WERI-Rb-1 (cell line): ENCODE measurements at places on chromosomes 11 and 22.

GRCh38 chr11:88522624-88523385, 185.3 kb upstream of the CTSC start:
- DNase-seq = no peak

GRCh38 chr22:49055406-49055805, 772.3 kb downstream of the BRD1 start:
- DNase-seq = no peak

DNA sequence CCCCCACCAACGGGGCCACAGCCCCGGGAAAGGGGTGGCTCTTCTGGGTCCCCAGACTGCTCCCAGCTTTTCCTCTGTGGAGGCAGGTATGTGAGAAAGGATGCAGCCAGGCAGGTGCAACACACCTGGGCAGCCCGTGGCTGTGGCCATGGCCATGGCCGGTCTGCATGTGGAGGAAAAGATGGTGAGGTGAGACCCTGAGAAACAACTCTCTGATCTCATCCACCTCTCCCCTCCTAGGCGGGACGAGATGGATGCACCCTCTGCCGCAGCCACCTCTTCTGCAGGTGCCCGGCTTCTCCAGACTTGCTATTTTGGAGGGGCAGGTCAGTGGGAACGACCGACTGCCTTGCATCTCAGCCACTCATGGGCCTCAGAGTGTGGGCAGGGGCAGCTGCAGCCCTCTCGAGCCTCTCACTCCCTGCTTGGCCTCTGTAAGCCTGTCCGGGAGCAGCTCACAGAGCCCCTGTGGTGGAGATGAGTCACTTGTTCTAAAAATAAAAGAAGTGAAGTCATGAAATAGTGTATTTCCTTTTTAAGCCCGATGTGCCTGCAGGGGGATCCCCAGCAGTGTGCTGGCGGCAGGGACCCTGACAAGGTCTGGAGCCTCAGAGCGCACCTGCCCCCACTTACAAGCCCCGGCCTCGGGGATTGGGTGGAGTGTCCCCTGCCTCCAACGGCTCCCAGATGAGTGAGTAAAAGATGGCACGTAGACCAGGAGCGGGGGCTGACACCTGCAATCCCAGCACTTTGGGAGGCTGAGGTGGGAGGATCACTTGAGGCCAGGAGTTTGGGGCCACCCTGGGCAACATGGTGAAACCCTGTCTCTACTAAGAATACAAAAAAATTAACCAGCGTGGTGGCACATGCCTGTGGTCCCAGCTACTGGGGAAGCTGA, 10.7 kb downstream of the SMIM38 start:
- peak; percentile 29 for DNase-seq

GRCh38 chr11:64546600-64546999, 44.4 kb upstream of the SLC22A12 start:
- peak; percentile 66 for DNase-seq

- no peak for DNase-seq
Measured at GRCh38 chr11:60945295-60945667, 6.7 kb downstream of the SLC15A3 start.

DNA sequence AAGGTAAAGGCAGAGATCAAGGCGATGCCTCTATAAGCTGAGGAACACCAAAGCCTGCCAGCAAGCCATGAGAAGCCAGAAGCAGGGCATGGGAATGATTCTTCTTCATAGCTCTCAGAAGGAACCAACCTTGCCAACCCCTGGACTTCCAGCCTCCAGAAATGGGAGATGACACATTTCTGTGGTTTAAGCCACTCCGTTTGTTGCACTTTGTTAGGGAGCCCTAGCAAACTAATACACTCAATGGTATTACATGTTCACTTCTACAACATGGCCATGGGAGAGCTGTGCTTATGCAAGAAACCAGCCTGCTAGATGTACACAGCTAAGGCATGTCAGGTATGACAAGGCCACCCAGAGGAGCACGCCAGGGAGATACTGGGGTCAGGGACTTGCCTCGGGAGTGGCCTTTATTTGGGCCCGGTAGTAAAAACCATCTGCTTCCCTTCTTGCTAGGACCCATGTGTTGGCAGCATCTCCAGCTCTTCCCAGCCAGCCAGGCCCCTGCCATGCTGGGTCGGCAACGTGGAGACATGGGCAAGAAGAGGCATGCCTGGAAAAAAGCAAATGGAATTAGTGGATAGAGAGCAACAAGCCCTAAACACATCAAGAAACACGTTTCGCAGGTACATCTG, 3.6 kb downstream of the C11orf16 start:
- DNase-seq = no peak

DNA sequence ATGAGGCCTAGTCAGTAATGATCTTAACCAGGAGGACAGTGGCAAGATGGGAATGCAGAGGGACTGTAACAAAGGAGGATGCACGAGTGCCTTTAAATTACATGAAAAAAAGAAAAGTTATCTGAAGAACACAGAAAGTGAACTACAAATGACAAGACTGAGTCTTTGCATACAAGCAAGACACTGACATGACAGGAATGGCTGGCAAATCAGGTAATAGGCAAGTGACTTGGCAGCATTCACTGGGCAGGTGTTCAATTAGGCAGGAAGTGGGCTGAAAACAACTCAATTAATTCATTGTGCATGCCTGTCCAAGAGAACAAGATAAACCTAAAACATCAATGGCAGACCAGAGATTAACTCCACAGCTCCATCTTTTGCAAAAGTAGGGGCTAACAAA, 24.0 kb downstream of the SMCO4 start:
- no peak for DNase-seq

DNA sequence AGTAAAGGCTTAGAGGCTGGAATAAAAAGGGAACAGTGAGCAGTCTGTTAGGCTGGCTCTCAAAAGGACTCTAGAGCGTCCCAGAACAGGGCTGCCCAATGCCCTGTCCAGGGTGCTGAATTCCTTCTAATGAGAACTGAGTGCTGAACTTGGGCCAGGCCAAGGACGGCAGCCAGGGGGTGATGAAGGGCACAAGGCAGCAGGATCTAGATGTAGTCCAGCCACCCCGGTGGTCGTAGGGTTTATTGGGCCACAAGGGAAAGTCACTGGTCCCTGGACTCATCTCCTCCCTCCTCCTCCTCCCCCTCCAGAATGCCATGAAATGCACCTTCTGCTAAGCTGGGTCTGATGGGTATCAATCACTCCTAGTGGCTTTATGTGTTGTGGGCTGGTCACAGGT, 19.2 kb downstream of the NPTXR start:
- DNase-seq = no peak

DNA sequence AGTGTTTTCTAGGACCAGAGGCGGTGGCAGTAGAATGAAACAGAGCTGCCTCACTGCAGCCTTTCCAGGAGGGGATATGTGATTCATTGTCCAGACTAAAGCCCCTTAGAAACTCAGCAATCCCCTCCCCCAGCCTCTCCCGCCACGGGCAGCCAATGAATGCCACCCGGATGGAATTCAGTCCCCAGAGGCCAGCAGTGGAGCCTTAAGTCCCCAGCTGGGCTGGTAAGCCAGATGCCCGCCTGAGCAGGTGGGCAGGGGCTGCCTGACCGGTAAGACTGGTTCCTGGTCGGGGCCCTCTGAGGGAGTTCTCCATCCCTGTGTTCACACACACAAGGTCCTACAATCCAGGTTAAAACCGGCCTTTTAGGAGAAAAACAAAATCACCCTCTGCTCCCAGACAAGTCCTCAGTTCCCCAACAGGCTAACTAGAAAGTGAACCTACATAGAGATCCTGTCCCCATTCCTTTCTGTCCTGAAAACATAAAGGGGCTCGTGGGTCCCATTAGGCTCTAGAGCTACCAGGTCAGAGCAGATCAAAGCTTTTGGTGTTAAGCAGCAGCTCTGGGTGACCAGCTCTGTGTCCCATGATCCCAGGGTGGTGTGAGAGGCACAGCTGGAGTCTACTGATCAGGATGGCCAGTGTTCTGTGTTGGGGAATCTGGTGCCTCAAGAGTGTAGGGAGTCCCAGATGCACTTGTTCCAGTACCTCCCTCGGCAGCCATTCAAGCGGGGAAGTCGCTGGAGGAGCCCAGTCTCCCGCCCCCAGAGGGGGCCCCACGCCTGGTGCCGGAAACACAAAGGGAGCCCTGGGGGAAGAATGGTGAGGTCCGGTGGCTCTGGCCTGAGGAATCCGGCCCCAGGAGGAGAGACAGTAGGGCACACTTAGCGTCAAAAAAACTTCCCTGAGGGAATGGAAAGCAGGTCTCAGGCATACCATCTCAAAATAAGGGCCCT, 2.6 kb downstream of the PATZ1 start:
- peak; percentile 20 for DNase-seq

- DNase-seq = no peak
Measured at GRCh38 chr11:69854713-69855112, 35.5 kb upstream of the FGF3 start.

GRCh38 chr11:126543691-126544090, 188.2 kb downstream of the ST3GAL4 start:
- DNase-seq = no peak

DNA sequence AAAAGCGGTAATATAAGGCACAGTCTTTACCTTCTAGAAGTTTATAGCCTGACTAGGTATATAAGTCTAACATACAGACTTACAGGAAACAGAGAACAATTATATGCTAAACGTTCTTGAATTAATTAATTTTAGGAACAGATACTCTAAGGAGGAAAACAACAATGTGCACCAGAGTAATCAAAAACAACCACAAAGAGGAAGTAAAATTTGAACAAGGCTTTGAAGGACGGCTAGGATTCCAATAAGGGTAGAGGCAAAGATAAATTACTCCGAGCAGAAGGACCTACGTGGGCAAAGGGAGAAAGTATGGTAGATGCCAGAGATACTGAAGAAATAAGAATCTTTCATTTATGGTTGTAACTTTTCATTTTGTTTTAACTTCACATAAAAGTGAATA, 54.4 kb downstream of the ENTHD1 start:
- no peak for DNase-seq

DNA sequence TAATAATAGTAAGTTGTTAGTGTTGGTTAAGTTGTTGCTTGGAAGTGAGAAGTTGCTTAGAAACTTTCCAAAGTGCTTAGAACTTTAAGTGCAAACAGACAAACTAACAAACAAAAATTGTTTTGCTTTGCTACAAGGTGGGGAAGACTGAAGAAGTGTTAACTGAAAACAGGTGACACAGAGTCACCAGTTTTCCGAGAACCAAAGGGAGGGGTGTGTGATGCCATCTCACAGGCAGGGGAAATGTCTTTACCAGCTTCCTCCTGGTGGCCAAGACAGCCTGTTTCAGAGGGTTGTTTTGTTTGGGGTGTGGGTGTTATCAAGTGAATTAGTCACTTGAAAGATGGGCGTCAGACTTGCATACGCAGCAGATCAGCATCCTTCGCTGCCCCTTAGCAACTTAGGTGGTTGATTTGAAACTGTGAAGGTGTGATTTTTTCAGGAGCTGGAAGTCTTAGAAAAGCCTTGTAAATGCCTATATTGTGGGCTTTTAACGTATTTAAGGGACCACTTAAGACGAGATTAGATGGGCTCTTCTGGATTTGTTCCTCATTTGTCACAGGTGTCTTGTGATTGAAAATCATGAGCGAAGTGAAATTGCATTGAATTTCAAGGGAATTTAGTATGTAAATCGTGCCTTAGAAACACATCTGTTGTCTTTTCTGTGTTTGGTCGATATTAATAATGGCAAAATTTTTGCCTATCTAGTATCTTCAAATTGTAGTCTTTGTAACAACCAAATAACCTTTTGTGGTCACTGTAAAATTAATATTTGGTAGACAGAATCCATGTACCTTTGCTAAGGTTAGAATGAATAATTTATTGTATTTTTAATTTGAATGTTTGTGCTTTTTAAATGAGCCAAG, 2.7 kb downstream of the NEAT1 start:
- no peak for DNase-seq

GRCh38 chr11:96038046-96038445, 114.1 kb upstream of the MTMR2 start:
- DNase-seq = no peak

DNA sequence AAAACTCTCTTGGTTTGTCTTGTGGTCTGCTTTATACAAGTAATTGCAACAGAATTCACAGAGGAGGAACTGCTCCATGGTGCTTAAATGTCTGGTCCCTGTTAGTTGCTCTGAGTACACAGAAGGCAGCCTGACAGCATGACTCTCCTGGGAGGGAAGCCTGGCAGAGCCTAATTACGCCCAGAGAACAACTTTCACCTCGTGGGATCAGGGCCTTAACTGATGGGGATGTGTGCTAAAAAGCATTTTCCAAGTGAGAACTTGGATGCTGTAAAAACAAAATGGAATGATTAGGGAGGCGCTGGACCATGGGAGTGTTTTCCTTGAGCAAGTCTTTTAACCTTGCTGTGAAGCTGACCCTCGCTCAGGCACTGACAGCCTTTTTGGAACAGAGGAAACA, 154.0 kb upstream of the TENM4 start:
- DNase-seq = no peak

DNA sequence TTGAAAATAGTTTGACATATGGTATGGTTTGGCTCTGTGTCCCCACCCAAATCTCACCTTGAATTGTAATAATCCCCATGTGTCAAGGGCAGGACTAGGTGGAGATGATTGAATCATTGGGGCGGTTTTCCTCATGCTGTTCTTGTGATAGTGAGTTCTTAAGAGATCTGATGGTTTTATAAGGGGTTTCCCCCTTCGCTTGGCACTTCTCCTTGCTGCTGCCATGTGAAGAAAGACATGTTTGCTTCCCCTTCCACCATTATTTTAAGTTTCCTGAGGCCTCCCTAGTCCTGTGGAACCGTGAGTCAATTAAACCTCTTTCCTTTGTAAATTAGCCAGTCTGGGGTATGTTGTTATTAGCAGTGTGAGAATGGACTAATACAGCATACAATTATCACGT, 7.7 kb downstream of the KCTD21 start:
- DNase-seq = no peak

DNA sequence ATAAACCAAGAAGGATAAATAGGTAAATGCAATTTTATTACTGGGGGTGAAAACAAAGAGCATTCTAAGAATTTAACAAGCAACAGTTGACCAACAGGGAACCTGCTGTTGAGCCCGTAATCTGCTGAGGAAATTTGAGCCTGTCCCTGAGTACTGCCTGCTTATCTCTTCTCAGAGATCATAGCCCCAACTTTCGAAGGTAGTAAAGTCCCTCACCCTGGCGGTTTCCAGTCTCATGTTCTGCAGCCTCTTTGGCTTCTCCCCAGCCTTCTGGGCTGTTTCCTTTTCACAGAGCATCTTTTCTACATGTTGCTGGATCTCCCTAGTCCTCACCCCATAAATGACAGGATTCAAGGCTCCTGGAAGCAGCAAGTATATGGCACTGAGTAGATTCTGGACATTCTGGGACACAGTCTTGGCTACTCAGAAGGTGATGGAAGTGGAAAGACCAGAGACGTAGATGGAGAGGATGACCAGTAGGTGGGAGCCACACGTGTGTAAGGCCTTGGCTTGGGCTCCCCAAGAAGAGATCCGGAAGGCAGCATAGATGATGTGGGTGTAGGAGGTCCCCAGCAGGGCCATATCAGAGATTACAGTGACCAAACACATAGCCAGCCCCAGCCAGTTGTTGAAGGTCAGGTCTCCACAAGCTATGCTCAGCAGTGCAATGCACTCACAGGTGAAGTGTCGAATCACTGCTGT, 51.6 kb downstream of the RRM1 start:
- DNase-seq = no peak
